ENCODE measurements at places on chromosomes 16 and 17. TPM values are rescaled to one million over a fixed set of nuclear protein-coding genes. Genes with fewer than 3 reads are reported as not detected.

The RBFOX1 gene
- total RNA-seq: not detected

The PLD6 gene
- 6.4 TPM for total RNA-seq

The ZDHHC1 gene
- 7.6 TPM for total RNA-seq

The CA7 gene
- not detected for total RNA-seq

The DNASE1L2 gene
- total RNA-seq: 0.77 TPM

The KRTAP9-4 gene
- total RNA-seq: not detected

Measured in A549 treated with CORT108297 at 1 μM for 4 hours (cell line).